ENCODE measurements at places on chromosomes 6 and 20.
A peak's percentile ranks its signal among the peaks of the same experiment; 100 is the strongest.

DNA sequence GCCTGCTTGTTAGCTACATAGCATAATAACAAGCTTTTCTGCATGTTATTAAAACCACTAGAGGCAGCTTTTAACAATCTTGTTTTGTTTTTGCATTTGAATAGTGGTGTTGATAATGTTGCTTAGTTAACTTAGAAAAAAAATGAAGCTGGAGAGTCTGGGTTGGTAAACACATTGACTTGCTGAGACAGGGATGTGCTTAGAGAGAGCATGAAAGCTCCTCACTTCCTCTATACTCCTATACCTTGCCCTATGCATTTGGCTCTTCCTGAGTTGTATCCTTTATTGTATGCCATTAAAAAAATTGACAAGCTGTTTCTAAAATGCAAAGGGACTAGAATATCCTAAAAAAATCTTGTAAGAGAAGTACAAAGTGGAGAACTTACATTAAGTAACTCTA lies 13.6 kb downstream of the FAM83B start:
- no peak for DNase-seq

- DNase-seq, result peak; percentile 1
Measured at GRCh38 chr6:68572525-68572924, 62.6 kb upstream of the ADGRB3 start.

- DNase-seq, result no peak
Measured at GRCh38 chr6:84508981-84509380, 255.4 kb downstream of the TBX18 start.

DNA sequence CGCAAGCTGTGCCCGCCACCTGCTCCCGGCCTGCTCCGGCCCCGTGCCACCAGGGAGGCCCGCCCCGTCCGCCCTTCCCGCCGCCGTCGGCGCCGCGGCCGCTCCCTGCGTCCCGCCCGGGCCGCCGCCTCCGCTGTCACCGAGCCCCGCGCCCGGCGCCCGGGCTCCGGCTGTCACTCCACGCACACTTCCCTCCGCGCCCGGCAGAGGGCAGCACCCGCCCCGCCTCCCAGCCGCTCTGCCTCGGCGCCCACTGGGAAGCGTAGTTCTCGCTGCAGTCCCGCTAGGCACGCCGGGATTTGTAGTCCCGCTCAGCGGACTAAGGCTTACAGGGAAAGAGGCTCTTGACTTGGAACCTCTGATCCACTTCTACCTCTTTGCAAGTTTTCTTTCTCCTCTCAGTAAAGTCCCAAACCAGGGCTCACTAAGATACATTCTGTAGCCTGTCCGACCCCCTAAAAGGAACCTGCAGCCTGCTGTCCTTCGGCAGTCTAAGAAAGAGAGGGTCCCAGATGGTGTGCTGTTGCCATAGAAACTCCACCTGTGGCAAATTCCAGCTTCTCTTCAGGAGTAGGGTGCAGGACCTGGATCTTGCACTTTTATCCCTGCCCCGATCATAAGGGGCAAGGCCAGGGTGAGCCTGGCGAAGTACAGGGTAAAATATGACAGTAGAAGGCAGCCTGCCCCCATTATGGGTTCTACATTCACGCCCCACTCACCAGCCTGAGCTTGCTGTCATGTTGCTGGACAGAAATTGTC lies at the start of gene TFEB:
Gene TFEB (minus strand): TSS at position 182 of the 759 bp plus-strand sequence. CDS start 44,395 bp downstream, outside the sequence.
- peak; percentile 96 for DNase-seq

GRCh38 chr20:34517114-34517505 lies 888 bp downstream of the DYNLRB1 start:
- no peak for DNase-seq

GRCh38 chr6:98871057-98871456 lies 36.7 kb downstream of the POU3F2 start:
- no peak for DNase-seq

DNA sequence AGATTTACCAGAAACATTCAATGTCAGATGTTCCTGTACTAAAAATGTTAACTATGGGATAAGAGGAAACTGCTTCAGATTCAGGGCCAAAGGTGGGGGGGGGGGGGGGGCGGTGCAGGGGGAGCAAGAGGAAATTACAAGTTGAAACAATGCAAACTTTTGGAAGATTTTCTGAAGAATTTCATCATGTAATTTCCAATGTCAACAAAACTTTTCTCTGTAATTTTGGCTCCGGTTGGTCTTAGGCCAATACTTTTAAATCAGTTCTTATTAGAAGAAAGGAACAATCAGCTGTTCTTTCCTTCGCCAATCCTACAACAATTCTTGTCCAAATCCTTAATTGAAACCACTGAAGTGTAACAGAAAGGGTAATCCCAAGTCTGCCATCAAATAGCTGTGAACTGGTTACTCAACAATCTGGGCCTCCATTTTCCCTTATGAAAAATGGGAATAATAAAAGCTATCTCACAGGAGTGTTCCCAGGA lies 13.1 kb downstream of the UQCC1 start:
- no peak for DNase-seq
